Fibroblast of villous mesenchyme (primary cell): ENCODE measurements at places on chromosomes 12 and 14. TPM values are rescaled to one million over a fixed set of nuclear protein-coding genes. Genes with fewer than 3 reads are reported as not detected.

- DNase-seq = peak; percentile 14
Measured at GRCh38 chr12:69500631-69501030, 30.4 kb downstream of the FRS2 start.

Gene AEBP2
- total RNA-seq = 14.8 and 23.7 TPM in 2 replicates

- DNase-seq = peak; percentile 75
Measured at GRCh38 chr12:124410354-124411175, 115.7 kb downstream of the RFLNA start.

DNA sequence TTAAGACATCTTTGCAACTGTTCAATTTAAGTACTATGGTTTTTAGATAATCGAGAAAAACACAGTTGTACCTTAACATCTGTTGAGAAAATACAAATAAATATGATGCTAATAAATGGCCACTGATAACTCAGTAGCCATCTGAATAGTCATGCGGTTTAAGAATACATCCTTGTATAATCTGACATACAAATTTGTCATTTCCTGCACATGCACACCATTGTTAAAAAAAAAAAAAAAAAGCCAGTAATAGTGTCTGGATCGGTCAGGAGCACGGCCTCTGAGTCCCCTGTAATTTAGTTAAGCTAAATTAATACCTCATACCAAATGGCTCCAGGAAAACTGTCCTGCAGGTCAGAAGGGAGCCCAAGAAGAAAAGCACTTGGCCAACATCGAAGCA lies 16.8 kb downstream of the RFC5 start:
- DNase-seq = no peak

DNA sequence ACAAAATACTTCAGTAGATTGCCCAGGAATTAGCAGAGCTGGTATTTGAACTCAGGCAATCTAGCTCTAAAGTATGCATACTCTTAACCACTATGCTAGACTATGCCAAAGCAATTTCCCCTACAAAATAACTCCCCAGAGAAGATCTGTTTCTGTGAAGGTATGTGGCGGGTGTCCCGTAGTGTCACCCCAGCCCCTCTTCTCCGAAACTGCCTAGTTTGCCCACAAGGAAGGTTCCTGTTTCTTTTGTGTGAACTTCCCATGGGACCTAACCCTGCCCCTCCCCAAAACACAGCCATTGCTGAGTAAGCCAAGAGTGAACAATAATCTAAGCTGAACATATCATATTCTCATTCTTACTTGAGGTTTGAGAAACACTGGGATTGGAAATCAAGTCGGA lies 15.5 kb upstream of the RAP1B start:
- no peak for DNase-seq

DNA sequence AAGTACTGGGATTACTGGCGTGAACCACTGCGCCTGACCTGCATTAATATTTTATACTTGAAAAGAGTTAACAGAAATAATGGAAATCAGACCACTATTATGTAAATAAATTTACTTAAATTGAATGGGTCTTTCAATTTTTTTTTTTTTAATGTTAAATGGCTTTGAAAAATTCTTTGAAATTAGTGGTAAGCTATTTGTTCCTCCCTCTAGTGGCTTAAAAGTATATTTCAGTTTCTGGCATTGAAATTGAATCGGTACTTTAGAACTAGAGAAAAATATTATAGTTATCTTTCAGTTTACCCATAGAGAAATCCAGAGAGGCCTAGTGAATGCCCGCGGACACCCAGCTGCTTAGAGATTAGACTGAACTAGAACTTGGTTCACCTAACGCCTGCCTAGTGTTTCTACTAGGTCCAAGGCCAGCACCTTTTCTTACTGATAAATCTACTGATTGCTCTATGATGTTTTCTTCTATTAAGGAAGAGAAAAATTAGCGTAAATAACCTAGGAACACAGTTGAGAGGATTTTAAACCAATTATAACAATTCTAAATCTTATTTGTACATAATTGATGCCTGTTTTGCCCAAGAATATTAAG lies 106.5 kb downstream of the EML1 start:
- peak; percentile 36 for DNase-seq

Gene MGAT2
- 79.9 and 104 TPM in 2 replicates for total RNA-seq

DNA sequence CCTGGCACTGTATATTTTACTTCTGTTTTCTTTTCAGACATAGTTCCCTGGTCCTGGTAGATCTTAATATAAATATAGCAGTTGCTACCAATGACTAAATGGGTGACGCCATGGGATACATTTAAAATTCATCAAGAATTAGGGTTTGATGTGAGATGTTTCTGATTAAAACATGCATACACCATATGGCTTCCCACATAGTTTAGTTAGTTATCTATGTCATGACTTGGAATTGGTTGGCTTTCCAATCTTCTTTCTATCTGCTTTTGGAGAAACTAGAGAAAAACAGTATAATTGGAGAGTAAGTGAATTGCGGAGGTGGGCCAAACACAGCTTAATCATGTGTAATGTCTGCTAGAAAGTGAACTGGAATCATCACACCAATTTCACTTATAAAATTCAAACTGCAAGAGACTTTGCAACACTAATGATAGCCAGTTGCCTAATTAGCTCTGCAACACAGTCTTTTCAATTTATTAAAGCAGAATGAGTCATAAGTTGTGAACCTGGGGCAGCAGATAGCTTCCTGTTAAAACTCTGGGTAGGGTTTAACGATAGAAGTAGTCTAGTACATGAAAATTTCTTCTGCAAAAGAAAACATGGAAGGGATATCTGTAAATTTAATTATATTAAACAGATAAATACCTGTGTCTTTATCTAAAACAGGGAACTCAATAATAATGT lies 295.2 kb downstream of the SLC16A7 start:
- peak; percentile 1 for DNase-seq

Gene SRRM4
- not detected in 2 replicates for total RNA-seq

Gene SYT1
- total RNA-seq = 2.3 and 3.9 TPM in 2 replicates

- DNase-seq = no peak
Measured at GRCh38 chr12:10136637-10137205, 6.7 kb upstream of the CLEC7A start.

DNA sequence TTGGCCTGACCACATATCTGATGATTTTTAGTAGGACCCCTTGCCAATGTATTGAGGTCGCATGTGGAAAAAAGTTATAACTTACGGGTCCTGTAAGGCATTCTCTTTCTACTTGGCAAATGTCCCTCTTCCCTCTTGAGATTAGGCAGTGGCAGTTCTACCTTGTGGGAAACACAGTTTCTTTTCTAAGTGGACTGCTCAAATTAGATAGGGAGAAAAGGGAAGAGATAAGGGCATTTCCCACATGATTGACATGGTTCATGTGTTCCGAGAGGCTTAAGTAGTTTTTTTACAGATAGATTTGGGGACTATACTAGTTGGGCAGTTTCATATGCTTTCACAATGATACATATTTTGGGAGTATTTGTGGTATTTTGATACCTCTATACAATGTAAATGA lies 154.7 kb downstream of the FBXL14 start:
- no peak for DNase-seq

- DNase-seq = peak; percentile 41
Measured at GRCh38 chr12:8914716-8915526, 612 bp downstream of the PHC1 start.

GRCh38 chr14:102195446-102195845 lies 55.7 kb downstream of the WDR20 start:
- DNase-seq = no peak

Gene CHGA
- not detected in 2 replicates for total RNA-seq
